Stimulated activated CD8-positive, alpha-beta memory T cell treated with anti-CD3 and anti-CD28 coated beads, Interleukin-2, amount 100 ng/mL, for 1 hour (primary cell): ENCODE measurements at places on chromosomes 13 and 19.

GRCh38 chr13:78030341-78030896, 111.8 kb upstream of the EDNRB start:
- DNase-seq: no peak

GRCh38 chr13:73754727-73755292, 379.4 kb downstream of the KLF12 start:
- no peak for DNase-seq

- no peak for DNase-seq
These were observed 2284.3 kb upstream of the PCDH20 start for GRCh38 chr13:63699948-63700347.

DNA sequence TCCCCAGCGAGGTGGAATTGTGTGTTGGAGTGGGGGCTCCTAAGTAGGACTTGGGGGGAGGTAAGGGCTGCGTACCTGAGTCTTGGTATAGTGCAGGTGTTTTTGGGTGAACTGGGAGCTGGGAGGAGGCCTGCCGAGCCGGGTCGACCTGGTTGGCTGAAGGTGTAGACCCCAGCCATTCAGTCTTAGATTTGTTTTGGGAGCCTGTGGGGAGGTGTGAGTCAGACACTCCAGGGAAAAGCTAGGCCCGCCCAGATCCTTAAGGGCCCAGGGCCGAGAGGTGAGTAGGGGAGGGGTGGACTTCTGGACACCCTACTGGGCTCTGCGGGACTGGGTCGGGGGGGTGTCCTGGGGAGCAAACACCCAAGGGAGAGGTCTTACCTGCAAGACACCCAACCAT, 935 bp downstream of the CRB3 start:
- no peak for DNase-seq

GRCh38 chr19:13938301-13939064, at the start of gene PODNL1:
PODNL1 (minus strand) TSS chr19:13938417; CDS start chr19:13938181, 236 bp downstream.
- DNase-seq: no peak

DNA sequence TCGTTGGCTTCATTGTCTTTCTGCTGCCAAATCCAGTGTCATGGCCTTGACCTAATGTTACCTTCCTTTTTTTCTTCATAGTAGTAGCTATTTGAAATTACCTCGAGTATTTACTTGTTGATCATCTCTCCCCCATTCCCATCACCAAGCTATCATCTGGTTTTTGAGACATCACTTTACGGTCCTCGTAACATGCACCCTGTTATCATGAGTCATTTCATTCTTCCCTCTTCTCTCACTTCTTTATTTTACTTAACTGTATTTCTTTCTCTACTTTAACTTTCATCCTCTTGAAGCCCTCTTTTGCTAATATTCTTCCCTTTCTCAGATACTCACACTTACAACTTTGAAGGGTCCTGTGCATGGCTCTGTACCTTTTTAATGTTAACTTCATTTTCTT, 31.8 kb downstream of the TPP2 start:
- DNase-seq: no peak
